ENCODE measurements at places on chromosomes 2 and 18.
A peak's percentile ranks its signal among the peaks of the same experiment; 100 is the strongest.

GRCh38 chr2:88554189-88554588 lies 73.1 kb downstream of the EIF2AK3 start:
- DNase-seq: peak; percentile 8

DNA sequence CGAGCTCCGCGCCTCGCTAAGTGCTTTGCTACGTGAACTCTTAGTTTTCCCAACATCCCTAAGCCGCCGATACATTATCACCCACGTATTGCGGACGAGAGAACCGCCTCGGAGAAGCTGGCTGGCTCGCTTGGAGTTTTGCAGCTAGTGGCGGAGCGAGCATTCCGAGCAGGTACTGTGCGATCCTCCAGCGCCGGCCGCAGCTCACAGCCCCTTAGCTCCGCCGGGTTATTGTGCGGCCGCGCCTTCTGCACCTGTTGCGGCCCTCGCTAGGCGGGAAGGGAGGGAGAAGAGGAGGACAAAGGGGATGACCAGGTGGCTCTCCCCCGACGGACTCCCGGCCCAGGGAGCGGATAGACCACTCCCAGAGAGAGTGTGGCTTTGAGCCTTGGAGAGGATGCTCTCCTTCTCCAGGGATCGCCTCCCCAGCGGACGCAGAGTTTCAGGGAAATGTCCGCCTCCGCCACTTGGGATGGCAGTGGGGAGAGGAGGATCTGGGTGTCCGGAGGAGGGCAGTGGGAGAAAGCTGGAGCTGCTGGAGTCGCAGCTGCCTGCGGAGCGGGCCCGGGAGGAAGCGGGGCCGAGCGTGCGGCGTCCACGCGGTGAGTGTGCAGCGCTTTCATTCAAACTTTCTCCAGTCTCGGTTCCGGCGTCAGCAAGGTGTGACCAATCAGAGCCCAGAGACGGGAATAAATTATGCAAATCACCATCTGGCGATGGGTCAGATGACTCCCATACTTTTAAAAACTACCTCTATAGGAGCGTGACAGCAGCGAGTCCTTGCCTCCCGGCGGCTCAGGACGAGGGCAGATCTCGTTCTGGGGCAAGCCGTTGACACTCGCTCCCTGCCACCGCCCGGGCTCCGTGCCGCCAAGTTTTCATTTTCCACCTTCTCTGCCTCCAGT lies at the start of gene LIPG:
LIPG (plus strand) TSS at position 769 of the 905 bp plus-strand sequence. CDS start 252 bp downstream, outside the sequence.
- peak; percentile 73 for DNase-seq

DNA sequence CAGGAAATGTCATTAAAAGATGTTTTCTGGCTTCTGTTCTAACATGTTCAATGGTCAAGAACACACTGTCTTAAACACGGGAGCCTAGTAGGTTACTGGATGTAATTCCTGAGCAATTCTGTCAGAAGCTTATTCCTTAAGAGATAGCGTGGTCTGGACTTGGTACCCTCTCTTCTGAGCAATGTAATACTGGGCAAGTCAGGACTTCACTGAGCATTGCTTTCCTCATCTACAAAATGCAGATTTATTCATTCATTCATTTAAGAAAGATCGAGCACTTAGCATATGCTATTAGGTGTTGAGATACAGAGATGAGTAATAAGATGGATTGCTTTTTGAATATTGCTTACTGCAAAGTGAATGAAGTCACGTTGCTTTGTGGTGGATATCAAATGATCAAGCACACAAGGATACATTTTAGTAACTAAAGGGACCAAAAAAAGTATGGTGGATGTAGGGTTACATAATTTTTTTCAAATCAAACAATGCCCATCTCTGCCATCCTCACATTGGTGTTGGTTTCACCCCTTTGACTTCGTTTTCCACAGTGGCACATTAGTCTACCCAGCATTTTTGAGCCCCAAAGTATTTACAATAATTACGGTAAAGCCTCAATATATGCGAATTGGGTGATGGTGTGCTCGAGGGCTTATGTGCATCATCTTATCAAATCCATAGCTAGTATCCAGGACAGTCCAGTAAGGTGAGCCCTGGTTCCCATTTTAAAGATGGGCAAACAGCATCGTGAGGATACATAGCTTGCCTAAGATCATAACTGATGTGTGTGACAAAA lies 65.3 kb downstream of the ZC3H6 start:
- DNase-seq: no peak

DNA sequence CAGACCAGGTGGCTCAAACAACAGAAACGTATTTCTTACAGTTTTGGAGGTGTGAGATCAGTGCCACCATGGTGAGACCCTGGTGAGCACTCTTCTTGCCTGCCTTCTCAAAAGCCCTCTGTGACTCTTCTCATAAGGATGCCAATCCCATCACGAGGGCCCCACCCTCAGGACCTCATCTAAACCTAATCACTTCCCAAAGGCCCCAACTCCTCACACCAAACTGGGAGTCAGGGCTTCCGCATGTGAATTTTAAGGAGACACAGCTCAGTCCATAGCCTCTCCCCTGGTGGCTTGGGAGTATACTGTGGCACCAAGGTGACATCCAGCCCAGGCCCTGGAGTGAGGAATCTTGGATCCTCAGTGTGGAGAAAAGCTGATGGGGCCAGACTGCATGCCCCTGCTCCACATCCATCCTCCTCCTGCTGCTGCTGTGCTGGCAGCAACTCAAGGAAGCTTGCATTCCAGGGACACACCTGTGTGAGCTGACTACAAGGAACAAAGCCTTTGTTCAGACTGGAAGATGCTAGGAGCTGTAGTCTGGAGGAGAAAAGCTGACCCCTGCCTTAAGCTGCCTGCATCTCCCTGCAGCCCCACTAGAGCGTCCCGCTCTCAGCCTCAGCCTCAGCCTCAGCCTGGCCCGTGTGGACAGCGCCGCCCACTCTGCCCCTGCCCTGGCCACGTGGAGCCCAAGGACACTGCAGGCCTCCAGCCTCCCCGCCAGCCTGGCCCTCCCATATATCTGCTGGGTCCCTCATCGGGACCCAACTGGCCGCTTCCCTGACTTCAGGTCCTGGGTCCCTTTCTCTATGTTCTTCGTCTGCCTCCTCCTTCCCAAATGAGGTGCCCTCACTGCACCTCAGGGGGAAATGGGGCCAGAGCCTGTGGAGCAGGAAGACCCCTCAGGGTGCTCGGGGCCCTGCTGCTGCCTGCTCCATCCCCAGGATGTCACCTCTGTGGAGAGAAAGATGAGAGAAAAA lies 87.8 kb upstream of the RAB6C start:
- DNase-seq: no peak

DNA sequence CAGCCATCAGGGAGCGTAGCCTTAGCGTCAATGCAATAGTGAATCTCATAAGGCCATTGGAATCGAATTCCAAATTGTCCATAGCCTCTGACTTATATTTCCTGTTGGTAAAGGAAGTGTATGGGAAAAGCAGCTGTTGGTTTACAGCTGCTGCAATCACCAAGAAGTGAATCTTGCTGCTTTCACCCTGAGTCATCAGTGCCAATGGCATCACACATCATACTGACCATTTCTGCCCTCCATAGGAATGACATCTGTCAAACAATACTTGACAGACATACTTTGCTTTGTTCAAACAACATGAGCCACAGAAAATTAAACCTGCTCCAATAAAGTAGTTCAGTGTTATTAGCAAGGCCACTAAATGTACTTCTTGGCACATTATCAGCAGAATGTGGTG lies 111.2 kb upstream of the KLHL29 start:
- peak; percentile 42 for DNase-seq

- no peak for DNase-seq
These were observed 38.3 kb upstream of the WIPF1 start for GRCh38 chr2:174635776-174636404.

GRCh38 chr2:79801082-79801481 lies 288.2 kb downstream of the CTNNA2 start:
- no peak for DNase-seq

DNA sequence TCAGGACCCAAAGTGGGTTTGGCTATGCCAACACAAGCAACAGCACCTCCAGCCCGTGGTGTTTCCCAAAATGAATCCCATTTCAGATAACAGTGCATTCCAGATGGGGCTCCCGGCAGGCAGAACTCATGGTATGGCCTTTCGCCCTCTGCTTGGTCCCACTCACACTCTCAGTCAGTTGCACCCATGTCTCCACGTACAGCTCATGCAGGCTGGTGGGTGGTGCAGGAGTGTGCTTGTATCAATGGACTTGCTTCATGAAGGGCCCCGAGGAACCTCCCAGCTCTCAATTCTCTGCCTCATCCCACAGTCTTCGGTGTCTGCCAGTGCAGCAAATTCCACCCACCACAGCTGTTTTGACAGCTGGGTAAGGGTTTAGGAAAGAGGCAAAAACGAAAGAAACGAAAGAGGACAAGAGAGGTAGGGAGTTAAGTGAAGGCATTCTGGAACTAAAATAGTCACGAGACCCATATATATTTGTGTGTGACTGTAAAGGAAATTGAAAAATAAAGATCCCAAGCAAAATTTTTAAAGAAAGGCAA lies 278.1 kb downstream of the DCDC2C start:
- no peak for DNase-seq

All from RKO (cell line).